ENCODE measurements at places on chromosomes 11 and 22.

GRCh38 chr11:95081010-95081409 is 8.6 kb upstream of the ENDOD1 start:
- DNase-seq = no peak

DNA sequence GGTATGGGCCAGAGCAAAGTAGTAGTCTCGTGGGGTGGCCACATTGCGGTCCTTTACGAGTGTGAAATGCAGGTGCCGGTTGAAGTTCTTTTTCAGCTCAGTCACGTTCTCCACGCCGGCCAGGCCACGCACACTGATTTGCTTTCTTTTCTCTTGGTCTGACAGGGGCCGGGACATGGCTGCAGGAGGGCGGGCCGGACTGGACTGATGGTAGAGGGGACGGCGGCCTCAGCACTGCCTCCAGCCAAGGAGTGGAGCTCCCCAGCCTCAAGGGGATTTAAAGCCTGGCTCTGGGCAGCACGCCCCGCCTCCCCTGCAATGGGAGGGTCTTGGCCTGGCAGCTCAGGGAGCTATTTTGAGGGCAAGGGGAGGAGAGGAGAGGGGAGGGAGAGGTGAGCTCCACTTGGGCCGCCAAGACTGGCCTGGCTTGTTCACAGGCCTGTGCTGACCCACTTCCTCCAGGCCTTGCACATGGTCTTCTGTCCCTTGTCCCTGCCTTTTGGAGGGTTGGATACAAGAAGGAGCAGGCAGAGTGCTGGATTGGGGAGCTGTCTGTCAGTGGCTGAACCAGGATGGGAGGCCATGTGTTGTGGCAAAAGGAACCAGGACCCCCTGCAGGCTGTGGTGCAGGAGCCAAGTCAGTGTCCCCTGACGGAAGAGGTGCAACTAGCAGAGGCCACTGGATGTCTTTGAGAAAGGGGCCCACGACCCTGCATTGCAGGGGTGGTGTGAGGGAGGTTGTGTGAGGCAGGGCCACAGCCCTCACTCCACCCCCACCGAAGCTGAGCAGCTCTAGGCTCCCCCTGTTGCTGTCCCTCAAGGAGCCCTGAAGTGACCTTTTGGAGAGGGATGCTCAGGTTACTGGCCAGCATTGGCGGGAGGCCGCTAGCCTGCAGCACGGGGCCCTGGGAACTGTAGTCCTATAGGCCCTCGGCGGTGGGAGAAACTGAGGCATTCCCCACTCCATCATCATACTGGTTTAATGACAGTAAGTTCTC is at the start of gene PYGM:
Gene PYGM (minus strand): TSS at position 253 of the 998 bp plus-strand sequence. CDS start 76 bp downstream, at position 177.
- peak; percentile 85 for DNase-seq

DNA sequence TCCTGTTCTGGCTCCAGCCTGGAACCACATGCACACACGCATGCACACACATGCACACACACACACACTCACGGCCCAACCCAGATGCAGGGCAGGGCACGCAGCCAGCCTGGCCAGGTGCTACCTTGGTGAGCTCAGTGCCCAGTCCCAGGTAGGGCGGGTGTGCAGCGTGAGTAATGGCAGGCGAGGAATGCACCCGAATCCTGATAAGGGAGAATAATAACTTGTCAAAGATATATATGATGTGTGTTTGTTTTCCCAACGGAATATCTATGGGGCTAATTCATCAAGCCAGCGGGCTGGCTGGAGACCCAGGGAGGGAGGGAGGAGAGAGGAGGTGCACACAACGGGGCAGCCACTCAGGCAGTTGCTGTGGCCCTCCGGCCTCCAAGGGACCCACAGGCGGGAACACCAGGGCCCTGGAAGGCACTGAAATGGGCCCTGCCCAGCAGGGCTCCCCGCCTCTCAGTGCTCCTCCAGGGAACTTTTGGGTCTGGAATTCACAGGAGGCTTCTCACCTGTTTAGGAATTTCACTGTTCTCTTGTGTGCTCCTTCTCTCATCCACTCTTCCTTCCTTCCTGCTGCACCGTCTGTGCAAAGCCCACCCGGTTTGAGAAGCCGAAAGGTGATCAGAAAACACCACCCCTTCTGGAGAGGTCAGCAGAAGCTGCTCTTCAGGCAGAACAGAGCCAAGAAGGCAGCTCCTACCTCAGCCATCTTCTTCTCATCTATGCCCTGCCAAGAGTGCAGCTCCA is 79.0 kb downstream of the BUD13 start:
- no peak for DNase-seq

GRCh38 chr11:62603072-62603408 is 1.4 kb upstream of the MTA2 start:
- no peak for DNase-seq

DNA sequence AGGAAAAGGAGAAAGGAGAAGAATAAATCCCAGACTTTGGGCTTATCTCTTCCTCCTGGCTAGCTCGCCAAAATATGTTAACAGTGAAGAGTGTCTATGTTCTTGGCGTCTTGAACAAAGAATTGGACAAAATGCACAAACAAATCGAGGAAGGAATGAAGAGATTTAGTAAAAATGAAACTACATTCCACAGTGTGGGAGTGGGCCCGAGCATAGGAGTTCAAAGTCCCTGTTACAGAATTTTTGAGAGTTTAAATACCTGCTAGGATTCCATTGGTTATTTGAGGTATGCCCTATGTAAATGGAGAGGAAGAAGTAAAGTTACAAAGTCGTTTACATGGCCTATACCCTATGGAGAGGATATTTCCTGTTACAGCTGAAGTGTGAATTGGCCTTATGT is 525.1 kb upstream of the CNTN5 start:
- DNase-seq = no peak

DNA sequence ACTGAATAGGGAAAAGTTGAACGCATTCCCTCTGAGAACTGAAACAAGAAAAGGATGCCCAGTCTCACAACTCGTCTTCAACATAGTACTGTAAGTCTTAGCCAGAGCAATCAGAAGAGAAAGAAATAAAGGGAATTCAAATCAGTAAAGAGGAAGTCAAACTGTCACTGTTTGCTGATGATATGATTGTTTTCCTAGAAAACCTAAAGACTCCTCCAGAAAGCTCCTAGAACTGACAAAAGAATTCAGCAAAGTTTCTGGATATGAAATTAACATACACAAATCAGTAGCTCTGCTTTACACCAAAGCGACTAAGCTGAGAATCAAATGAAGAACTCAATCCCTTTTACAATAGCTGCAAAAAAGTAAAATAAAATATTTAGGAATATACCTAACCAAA is 471.2 kb upstream of the CNTN5 start:
- DNase-seq = no peak

GRCh38 chr11:79400717-79401330 is 40.0 kb downstream of the TENM4 start:
- DNase-seq = peak; percentile 56

DNA sequence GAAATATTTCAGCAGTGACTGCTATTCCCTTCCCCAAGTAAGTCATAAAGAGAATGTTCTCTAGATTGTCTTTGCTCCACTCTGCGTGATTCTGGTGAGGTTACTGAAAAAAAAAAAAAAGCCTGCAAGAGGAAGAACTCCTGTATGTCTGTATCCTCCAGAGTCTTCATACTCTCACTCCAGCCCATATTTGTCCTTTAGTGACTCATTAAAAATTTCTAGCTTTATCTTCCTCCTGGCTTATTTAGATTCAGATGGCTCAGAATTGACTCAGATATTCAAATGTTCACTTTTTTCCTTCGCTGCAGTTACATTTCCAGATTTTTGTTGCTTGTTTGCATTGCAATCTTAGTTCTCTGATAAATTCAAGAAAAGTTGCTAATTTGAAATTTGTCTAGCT is 76.3 kb upstream of the CNTN5 start:
- DNase-seq = no peak

DNA sequence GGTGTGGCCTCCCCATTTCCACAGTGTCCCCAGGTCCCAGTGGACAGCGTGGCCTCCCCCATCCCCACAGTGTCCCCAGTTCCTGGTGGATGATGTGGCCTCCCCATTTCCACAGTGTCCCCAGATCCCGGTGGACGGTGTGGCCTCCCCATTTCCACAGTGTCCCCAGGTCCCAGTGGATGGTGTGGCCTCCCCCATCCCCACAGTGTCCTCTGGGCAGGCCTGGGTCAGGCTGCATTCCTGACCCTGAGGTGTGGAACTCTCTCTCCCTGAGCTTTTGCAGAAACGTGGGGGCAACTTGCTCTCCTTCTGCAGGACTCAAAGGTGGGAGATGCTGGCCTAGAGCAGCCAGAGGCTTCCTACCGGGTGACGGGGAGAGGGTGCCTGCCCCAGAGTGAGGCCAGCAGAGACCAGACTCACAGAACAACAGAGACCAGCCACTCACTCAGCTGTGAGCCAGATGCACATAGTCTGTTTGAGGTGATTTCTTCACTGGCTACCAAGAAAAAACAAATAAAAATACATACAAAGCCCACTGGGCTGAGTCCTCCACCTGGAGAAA is 85.8 kb upstream of the FGF3 start:
- DNase-seq = no peak

GRCh38 chr11:19853016-19853415 is 140.4 kb downstream of the NAV2 start:
- no peak for DNase-seq

DNA sequence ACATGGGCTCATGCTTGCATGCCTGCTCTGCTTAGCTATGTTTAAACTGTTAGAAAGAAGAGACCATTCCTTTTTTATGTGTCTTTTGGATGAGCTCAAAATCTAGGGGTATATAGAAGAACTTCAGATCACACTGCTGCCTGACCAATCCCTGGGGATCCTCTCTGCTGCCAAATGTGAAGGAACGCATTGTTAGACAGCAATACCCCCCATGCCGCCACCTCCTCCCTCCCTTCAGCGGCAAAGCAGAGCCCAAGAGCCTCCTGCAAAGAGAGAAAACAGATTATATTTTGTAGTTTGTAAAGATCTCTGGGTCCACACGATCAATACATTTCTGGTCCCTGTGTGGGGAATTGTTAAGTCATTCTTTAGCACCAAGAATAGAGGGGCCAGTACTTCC is 677.6 kb downstream of the NTM start:
- peak; percentile 41 for DNase-seq

- no peak for DNase-seq
These were observed 8.8 kb downstream of the CASTOR1 start for GRCh38 chr22:30280505-30280904.

GRCh38 chr11:88410656-88411055 is 73.1 kb upstream of the CTSC start:
- no peak for DNase-seq

DNA sequence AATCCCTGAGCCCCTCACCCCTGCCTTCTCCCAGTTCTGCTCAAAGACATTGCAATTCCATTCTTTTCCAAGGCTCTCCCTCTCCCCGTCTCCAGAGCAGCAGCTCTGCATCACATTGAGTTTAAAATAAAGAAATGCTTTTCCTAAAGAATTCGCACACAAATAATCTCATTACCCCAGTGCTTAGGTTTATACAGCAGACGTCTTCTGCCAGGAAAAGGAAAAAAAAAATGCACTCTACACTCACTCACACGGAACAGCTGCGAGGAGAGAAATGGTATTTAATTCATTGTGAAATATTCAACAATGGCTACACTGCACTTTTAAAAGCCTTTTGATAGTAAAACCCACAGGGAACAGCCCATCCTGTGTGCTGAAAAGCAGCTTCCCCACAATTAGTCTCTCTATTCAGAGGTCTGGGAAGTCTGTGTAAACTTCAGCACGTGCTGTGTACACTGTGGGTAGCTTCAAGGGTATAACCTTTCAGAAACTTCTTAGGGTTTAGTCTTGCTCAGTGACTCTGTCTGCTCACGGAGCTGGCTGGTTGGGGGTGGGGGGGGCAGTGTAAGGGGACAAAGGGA is 42.8 kb downstream of the ETS1 start:
- DNase-seq = peak; percentile 46

GRCh38 chr11:21546703-21547102 is 646.2 kb upstream of the ANO5 start:
- DNase-seq = no peak

GRCh38 chr11:8683115-8683807 is 669 bp downstream of the RPL27A start:
- no peak for DNase-seq

DNA sequence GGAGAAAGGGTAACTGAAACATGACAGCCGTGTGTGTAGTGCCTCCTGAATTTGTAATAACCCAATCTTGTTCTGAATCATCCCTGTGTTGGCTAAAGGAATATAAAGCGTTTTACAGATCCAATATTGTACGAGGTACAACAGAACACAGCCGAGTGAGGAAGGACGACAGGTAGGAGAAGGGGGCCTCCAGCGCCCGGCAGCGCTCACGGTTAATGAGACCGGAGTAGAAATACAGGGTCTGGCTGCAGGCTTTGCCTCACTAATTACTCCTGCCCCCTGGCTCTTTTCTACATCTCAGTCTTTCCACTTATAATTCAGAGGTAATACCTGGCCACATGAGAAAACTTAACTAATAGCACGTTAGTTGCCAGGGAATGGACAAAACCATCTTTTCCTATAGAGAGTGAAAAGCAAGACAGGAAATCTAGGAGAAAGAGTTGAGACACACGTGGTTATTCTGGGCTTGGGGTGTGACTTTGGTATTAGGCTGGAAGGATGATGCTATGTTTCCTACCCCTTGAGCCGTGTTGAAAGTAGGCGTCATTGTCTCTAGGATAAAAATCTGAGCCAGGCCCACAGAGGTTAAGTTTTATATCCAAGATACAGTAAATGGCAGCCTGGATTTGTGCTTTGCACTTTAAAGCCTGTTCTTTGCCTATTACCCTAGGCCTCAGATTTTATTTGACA is 54.1 kb downstream of the GRIK4 start:
- no peak for DNase-seq

DNA sequence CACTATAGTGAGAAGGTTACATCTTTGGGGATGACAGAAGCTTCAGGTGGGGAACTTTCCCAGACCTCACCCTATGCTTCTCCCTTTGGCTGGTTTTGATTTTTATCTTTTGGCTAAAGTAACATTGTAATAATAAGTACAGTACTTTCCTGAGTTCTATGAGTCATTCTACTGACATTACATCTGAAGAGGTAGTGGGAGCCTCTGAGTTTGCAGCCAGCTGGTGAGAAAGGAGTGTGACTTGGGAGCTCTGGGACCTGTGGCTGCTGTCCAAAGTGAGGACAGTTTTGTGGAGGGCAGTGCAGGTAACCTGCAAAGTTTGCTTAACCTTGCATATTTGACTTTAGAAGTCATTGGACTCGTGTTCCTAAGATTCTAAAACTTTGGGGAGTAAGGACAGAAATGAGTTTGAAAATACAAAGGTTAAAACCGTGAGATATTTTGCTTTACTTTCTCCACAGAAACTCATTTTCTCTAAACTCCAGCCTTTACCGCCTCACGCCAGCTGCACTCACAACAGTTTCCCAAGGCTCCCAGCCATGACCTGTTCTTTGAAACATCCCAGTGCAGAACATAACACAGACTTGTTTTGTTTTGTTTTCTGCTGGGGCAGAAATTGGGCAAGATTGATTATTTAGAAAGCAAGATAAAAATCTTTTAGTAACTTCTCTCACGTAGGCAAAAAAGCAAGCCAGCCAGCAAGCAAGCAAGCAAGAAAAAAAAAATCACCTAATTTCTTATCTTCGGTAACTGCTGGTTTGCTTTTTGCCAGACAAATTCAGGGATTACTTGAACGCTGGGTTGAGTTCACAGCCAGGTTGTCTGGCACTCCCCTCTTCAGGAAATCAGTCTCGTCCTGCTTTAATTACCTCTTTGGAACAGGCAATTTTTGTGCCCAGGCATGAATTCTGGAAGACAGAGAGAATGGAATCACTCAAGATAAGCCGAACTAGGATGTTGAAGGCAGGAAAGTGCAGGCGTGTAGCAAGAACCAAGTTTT is 478.3 kb upstream of the ISX start:
- peak; percentile 6 for DNase-seq

GRCh38 chr11:32574421-32574820 is 9.2 kb upstream of the EIF3M start:
- no peak for DNase-seq

- no peak for DNase-seq
These were observed 11.3 kb downstream of the CUL5 start for GRCh38 chr11:108019870-108020540.

- peak; percentile 63 for DNase-seq
These were observed 13.8 kb upstream of the OR51M1 start for GRCh38 chr11:5369789-5370188.

Measured in eye (tissue), 1 donor.